HCT116 (cell line): ENCODE measurements at places on chromosomes 12 and 14. TPM values are rescaled to one million over a fixed set of nuclear protein-coding genes. Genes with fewer than 3 reads are reported as not detected.

- peak; percentile 96 for DNase-seq
Observed at GRCh38 chr12:12891080-12891880, at the start of gene GPRC5A. Gene GPRC5A (plus strand): TSS chr12:12891562. CDS start chr12:12908250, 16,688 bp downstream.

DNA sequence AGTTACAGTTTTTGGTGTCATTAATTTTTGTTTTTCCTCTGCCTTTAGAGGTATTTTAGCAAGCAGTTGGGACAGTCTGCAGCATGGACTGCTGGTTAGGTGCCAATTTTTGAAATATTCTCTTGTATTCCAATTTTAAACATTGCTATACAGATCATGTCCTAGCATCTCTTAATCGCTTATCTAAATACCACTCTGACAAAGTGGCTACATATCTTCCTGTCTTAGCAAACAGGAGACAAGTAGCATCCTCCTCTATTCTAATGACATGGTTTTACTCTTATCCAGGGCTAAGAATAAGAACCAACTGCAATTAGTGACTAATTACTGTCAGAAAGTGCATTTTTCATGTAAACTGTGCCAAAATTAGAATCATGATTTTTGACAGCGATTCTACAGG lies 117.8 kb upstream of the ATP2B1 start:
- no peak for DNase-seq

- DNase-seq: peak; percentile 8
Observed at GRCh38 chr12:2693244-2693860, 101.4 kb upstream of the FKBP4 start.

GRCh38 chr12:120757226-120757742 lies 31.7 kb downstream of the ACADS start:
- DNase-seq: no peak

DNA sequence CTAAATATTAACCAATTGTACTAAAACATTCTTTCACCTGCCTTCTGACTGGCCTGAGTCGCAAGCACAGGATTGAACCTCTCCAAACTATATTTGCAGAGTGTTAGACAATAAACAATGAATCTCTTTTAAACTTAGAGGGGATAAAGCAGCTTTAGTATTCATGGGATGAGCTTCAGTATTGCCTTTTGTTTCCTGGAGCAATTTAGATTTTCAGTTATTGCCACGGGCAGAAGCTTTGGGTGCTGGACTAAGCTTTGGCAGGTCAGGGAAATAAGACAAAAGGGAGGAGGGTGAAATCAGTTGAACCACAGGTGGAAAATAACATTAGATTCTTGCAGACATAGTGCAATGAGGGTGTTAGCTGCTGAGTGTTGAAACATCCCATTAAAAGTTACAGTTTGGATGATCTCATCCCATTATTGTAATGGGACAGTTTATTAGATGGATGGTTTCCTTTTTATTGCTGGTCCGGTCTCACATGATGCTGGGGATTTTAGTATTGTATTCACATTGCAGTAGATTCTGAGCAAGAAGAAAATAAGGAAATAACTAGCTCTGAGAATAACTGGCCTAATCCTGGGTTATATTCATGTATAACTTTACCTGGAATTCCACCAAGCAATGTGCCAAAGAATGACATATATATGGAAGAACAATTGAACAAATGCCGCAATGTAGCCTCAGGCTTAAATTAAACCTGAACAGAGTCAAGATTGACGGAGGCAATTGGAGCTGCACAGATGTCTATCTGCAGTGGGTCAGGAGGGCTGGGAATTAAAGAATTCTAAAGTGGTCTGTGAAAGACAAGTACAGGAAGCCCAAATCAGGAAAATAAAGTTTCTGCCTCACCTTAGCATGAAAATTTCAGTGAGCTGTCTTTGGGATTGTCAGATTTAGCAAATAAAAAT lies 1092.8 kb upstream of the SEL1L start:
- DNase-seq: no peak

DNA sequence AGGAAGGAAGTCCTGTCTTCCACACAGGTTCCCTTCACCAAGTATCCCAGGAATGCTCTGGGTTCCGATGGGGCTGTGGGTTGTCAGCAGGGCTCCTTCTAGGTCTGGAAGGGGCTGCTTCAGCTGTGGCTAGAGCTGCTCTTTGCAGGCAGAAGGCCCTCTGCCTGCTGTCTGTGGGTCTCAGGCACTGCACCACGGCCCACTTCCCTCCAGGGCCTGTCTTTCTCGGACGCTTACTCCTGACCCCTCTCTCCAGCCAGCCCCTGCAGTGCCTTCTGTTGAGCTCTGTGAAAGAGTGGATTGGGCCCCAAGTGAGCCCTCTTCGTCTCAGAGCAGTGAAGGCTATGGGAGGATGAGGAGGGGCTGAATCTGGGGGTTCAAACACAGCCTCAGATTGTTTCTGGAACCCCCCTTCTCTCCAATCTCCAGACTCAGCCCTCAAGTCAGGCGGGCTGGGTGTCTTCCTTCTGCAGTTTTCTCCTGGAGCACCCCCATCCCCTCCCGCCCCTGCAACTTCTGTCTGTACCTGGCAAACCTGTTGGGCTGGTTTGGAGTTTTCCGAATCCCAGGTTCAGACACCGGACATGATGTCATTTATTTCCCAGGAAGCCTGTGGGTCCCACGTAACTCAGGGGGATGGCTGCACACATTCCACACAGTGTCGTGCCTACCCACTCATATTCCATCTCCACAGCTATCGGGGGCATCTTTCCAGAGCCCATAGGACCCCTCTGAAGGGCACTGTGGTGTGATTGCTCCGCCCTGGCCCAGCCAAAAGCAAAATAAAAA lies 24.9 kb upstream of the SPPL3 start:
- DNase-seq: peak; percentile 90

DNA sequence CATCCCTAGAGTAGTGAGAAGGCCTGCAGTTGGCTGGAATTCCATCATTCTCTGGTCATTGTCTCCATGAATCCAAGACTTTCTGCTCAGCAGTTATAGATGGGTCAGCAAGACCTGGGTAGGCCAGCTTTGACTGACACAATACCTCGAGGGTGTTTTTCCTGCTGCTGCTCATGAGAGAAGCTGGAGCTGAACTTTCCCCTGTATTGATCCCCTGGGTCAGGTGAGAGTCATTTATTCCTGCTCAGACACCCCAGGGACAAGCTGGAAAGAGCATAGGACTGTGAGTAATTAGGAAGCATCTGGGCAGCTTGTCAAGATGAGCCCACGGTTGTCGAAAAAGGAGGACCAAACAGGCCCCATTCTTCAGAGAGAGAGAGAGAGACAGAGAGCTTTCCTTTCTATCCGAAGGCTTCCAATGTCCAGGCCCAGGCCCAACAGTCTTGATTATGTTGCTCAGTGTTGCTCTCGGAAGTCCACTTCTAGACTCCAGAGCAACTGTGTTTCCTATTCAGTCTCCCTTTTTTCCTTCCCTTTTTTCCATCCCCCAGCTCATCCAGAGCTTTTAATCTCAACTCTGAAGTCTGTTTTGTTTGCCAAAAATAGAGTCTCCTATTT lies 131.1 kb downstream of the SLC8A3 start:
- DNase-seq: no peak

- DNase-seq: no peak
Observed at GRCh38 chr12:12178559-12178958, 88.3 kb downstream of the LRP6 start.

DNA sequence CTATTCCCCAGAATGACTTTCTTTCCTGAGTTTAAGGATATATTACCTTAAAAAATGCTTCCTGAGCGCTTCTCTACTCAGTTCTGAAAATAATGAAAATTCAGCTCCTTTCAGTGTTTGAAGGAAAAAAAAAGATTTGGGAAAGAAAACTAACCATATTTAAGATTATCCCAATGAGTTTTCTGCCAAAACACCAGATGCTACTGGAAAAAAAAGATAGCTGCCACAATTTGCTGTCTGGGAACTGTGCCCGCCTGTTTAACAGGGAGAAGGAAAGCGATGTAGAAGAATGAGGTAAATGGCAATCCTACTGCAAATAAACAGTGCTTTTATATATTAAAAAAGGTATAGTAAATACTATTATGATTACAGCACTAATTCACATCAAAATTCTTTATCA lies 367.6 kb upstream of the PRICKLE1 start:
- no peak for DNase-seq

The SIX6 gene
- not detected for total RNA-seq

The KRT4 gene
- not detected for total RNA-seq

The ACADS gene
- 21.4 TPM for total RNA-seq

The GPR84 gene
- not detected for total RNA-seq

The MTRFR gene
- 27.0 TPM for total RNA-seq

The PITPNM2 gene
- total RNA-seq: 15.2 TPM
